ENCODE measurements at places on chromosomes 5 and 9.

DNA sequence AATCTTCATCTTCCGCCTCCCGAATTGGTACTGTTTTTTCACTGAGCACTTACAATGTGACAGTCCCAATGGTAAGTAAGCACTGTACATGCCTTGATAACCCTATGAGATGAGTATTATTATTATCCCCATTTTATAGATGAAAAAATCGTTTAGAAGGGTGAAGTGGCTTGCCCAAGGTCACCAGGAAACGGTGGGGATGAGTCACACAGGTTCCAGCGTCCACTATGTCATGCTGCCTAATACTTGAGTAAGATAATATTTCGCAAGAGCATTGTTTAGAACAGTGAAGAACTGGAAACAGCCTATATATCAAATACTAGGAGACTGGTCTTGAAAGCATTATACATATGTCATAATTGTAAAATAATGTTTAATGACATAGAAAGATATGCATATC is 12.9 kb downstream of the HAND1 start:
- DNase-seq, result no peak

DNA sequence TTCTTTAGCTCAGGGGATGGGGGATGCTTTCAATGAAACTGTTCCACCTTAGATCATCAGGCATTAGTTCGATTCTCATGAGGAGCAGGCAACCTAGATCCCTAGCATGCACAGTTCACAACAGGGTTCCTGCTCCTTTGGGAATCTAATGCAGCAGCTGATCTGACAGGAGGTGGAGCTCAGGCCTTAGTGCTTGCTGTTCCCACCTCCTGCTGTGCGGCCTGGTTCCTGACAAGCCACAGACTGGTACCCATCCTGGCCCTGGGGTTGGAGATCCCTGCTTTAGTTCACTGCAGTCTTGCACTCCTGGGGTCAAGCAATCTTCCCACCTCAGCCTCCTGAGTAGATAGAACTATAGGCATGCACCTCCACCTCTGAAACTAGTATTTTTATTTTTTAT is 1369.8 kb upstream of the NUDT12 start:
- DNase-seq, result no peak

GRCh38 chr5:9483243-9483642 is 62.6 kb downstream of the SEMA5A start:
- no peak for DNase-seq

DNA sequence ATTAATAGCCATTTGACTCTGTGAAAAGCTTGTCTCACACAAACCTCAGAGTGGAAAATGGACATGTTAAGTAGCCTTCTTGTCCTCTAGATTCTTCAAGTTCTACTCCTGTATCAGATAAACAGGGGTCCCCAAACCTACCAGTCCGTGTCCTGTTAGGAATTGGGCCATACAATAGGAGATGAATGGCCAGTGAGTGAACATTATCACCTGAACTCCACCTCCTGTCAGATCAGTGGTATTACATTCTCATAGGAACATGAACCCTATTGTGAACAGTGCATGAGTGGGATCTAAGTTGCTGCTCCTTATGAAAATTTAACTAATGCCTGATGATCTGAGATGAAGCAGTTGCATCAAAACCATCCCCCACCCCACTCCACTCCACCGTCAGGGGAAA is 136.3 kb downstream of the TMEM232 start:
- no peak for DNase-seq

GRCh38 chr5:2802693-2803365 is 51.4 kb upstream of the IRX2 start:
- no peak for DNase-seq

DNA sequence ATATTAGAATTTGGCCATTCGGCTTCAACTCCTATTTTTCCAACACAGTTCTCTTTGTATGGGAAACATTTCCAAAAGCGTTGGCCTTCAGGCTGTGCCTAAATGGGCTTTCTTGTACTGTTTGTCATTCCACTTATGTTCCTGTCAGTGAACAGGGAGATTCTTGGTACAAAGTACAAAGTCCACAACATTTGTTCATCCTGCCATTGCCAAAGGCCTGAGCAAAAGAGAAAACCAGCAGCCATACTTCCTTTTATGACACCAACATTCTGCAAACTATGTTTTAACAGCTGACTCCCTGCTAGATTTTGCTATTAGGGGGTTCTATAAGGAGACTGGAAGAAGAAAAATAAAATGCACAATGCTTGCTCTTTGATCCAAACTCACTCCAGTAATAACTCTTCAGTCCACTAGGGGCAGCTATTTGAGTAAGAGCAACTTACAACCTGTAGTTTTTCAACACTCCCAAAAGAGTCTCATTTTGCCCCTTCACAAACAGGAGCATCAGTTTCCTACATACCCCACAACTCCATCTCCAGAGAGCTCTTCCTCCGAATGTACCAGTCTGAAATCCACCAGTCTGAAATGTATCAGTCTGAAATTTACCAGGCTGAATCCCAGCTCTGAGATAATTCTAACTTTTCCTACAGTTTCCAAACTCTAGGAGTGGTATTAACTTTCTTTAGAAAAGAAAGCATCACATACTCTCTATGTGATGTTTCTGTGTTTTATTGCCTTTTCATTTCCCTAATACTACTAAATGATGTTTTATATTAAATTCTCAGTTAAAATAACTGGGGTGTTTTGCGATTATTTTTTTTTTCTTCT is 693.8 kb downstream of the DNAH5 start:
- DNase-seq, result no peak

DNA sequence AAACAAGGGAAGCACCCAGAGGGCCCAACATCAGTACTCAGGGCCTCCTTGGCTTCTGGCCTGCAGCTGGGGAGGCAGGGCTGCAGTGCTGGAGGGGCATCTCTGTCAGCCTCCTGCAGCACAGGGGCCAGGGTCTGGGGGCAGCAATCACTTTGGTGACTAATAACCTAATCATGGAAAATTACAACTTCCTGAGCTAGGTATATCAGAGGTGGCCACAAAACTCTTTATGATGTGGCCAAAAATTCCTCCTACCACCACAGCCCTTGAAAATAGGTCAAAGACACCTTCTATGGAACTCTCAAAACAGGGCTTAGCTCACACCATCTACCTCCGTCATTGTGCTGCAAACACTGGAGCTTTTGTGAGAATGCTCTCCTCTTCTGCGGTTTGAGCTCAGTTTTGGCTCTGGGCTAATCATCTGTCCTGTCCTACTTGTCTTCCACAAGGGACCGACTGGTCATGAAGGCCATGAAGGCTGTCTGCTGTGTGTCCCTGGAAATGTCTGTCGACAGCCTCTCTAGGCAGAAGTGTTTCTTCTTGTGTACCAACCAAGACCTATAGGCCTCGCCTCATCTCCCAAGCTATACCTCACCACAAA is 28.6 kb downstream of the CSF2 start:
- no peak for DNase-seq

DNA sequence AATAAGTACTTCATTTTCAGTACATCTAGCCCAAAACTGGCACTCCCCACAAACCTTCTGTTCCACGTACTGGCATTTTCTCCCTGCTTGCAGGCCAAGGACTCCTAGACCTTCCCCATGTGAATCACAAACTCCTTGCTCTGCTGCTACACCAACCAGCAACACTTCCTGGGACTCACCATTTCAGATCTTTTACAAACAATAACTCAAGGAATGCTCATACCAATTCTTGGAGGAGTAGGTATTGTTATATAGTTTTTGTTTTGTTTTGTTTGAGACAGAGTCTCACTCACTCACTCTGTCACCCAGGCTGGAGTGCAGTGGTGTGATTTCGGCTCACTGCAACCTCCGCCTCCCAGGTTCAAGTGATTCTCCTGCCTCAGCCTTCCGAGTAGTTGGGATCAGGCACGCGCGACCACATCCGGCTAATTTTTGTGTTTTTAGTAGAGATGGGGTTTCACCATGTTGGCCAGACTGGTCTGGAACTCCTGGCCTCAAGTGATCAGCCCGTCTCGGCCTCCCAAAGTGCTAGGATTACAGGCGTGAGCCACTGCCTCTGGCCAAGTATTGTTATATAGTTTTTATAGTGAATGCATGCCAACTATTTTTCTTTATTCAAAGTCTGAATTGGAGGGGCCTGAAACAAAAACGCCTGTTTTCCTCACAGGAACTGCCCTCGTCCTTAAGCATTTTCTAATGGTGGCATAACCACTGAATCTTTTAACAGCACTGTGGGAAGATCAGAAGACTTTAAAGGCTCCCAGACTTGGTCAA is 210.8 kb downstream of the TSSK1B start:
- DNase-seq, result no peak

DNA sequence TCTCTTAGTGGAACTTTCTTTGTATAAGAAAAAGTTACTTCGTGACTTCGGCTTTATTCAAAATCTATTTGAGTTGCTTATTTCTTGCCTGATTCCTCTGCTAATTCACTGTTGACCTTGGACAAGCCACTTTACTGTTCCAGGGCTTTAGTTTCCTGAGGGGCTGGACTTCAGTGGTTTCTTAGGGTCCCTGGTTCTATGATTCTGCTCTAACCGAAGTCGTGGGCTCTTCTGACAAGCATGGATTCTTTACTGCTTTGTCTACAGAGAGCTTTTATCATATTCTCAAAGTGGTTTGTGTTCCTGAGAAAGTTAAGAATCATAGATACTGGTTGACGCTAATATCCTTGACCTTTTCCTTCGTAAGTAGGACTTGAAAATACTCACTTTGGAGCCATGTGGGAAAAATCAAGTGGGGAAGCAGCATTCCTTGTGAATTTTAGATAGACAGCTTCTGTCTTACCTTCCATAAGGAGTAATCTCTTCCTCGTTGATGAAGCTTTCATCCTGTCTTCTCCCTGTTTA is 21.1 kb downstream of the EXOSC2 start:
- DNase-seq, result no peak

DNA sequence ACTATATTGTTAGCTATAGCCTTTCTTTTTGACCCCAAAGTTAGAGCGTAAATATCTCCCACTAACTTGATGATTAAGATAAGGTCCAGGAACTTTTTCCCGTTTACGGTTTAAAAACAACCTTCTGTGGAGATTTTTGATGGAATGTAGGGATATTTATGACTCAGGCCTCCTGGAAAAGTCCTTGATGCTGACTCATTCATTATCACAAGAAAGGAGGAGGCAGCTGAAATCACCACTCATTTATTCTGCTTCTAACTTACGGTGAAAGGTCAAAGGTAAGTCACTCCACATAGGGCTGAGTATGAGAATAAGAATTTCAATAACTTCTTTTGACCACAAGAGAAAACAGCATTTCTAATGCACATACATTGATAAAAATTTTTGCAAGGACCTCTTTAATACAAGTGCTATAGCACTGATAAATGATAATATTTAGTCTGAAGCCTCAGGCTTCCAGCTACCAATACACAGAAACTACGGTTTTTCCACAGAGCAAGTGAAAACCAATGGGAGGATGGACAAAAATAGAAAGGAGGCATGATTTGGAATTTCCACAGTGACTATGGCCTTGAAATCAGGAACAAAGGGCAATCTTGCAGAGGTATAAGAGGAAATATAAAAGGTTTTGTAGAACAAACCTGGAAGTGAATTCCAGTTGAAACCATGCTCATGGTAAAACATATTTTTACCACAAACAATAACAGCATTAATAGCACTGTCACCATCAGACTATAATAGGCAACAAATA is 146.5 kb downstream of the PPP2R2B start:
- DNase-seq, result no peak

DNA sequence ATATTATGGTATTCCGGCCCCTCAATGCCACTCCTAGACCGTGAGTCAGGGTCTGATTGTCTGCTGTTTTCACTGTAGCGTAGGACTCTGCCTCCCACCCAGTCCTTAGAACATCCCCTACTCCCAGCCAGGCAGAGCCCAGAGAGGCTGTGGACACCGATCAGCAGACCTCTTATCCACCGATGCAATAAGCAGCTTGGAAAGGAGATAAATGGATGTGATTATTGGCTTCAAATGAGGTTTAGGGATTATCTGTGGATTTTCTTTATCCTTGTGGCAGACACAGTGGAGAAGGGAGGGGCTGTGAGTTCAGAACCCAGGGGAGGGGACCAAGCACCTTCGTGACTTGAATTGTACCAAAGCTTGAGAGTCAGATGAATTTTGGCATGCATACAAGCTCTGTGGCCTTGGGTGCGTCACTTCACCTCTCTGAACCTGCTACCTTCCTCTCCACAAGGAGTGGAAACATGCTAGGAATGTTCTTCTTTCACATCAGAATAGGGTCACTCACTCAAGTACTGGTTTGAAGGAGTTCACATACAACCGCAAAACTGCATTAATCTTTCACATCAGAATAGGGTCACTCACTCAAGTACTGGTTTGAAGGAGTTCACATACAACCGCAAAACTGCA is 83.1 kb upstream of the CPLX2 start:
- no peak for DNase-seq

GRCh38 chr5:73174100-73174815 is 1.3 kb downstream of the TMEM174 start:
- no peak for DNase-seq

- no peak for DNase-seq
Observed at GRCh38 chr9:121945281-121945680, 147.8 kb downstream of the TTLL11 start.

DNA sequence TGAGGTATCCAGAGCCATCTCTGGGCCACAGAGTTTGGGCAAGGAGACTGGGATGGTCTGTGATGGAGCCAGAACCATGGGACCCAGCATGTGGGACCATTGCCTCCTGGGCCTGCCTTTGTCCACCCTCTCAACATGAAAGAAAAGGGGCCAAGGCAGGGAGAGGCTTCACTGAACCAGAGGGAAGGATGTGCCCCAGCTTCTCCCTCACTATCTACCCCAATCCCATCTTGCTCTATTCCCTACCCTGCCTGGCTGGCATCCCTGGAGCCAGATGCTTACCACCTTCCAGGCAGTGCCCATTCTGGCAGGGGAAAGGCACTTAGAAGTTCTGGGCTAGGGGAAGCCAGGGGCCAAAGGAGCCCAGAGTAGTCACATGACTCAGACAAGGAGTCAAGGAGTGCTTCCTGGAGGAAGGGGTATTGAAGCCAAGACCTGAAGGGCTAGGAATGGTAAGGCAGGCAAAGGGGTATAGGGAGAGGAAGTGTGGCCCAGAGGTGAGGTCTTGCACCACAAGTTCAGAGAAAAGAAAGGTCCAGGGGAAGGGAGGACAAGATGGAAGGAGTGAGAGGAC is 9.8 kb downstream of the PDLIM4 start:
- DNase-seq, result no peak

DNA sequence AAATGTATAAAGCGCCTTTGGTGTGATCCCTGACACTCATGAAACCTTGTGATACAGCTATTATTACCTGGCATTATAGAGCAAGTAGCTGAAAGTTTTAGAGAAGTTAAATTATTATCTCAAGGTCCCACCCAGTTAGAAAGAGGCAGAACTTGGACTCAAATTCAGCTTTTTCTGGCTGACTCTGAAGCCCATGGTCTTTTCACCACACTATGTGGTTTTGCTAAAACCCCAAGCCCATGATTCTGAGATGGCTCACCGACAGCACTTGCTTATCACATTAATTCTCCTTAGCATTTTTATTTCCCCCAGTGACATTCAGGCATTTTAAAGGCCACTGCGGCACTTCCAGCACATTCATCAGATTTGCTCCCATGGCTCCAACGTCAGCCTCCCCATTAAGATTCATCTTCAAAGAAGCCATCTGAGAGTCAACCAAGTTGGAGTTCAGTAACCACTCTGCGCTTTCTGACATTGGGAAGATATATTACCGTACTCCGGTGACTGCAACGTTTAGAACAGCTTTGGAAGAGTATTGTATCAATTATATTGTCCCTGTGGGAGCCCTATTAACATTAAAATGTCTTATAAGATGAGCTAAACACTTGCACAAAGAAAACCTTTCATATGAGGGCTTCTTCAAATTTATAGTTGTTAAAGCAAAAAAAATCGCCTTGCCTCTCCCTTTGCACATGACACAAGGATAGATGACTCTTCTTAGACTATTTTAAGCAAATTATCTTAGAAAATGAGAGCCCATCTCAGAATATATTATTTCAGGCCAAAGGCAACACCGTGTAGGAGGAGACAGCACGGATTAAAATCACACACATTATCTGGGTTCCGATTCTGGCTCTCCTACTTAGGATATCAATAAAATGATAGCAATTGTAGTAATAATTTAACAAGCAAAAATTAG is 638.1 kb downstream of the ACTL7B start:
- DNase-seq, result no peak
